ENCODE measurements at places on chromosomes 13 and 19.

DNA sequence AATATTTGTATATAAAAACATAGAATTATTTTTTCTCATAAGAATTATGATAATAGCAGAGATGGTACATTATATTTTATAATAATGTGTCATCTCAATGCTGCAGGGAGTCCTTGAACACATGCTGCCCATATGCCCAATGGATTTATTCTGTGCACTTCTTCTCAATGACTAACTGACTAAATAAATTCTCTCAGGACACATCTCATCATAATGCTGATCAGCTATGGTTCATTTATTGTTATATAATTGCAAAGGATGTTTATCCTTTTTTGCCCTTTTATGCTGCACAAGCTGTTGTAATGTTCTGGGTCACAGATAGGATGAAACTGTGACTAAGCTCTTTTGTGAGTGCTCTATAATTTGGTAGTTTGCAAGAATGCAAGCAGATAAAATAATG, 1273.3 kb upstream of the ATXN8OS start:
- no peak for DNase-seq

GRCh38 chr13:44904967-44905366, 84.3 kb downstream of the NUFIP1 start:
- DNase-seq, result no peak

DNA sequence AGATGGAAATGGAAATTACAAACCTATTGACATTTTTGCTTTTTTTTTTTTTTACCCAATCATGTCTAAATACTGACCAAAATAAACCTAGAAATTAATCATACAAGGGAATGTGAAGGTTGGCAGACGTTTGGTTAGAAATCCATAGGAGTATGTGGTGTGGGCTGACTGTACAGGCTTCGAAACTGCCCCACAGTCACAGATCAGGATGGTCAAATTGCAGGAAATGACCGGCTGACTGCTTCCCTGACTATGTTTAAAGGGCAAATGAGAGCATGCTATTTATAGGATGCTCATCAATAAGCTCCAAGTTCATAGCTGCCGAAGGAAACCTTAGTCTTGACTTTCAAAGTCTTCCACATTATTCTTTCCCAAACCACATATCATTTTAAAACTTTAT, 118.4 kb downstream of the COG6 start:
- no peak for DNase-seq

DNA sequence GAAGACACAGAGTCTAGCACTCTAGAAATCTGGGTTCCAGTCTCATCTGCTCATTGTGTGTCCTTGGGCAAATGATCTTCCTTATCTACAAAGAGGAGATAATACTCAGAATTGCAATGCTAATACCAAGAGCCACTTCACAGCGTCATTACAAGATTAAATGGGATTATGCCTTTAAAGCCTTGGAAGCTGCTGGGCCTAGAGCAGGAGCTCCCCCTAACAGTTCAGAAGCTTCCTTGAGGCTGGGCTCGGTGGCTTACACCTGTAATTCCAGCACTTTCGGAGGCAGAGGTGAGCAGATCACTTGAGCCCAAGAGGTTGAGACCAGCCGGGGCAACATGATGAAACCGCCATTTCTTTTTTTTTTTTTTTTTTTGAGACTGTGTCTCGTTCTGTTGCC, 27.6 kb downstream of the AP2S1 start:
- DNase-seq, result no peak

GRCh38 chr13:76512721-76513145, 373.5 kb downstream of the KCTD12 start:
- DNase-seq, result no peak

GRCh38 chr19:6241680-6242377, 37.9 kb downstream of the MLLT1 start:
- DNase-seq, result no peak

GRCh38 chr19:55700813-55701212, 25.8 kb downstream of the EPN1 start:
- no peak for DNase-seq

DNA sequence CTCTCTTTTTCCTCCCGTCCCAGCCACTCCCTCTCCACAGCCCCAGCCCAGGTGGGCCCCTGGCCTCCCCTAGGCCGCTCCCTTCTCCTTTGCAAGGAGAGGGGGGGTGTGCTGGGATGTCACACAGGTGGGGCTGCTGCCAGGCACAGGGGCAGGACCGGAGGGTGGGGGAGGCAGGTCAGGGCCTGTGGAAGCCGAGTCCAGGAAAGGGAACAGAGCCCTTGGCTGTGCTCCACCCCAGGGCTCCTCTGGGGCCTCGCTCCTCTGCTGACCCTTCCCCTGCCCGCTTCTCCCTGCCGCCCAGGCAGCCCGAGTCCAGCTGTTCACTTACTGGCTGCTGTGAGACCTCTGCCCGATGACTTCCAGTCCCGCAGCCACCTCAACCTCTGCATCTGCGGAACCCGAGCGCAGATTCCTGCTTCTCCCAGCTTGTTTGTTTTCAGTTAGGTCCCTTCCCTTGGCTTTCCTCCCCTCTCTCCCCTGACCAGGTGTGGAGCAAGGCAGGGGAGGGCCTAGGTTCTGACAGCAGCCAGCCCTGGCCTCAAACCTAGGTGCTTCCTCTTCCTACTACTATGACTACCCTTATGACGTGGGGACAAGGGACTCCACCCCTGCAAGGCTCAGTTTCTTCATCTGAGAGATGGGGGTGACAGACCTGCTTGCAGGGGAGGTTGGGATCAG, 850 bp upstream of the KLK11 start:
- DNase-seq, result no peak

- no peak for DNase-seq
Measured at GRCh38 chr13:75417656-75418055, 64.3 kb downstream of the TBC1D4 start.

GRCh38 chr19:6015841-6016545, 38.1 kb upstream of the RANBP3 start:
- no peak for DNase-seq

- peak; percentile 82 for DNase-seq
Measured at GRCh38 chr19:664913-665443, 2.0 kb upstream of the RNF126 start.

GRCh38 chr19:2328401-2329148, at the start of the genes LSM7 and SPPL2B:
LSM7 (minus strand) TSS chr19:2328586; CDS start chr19:2328566, 20 bp downstream.
SPPL2B (plus strand) TSS chr19:2328684; CDS start chr19:2328710, 26 bp downstream.
- peak; percentile 90 for DNase-seq

DNA sequence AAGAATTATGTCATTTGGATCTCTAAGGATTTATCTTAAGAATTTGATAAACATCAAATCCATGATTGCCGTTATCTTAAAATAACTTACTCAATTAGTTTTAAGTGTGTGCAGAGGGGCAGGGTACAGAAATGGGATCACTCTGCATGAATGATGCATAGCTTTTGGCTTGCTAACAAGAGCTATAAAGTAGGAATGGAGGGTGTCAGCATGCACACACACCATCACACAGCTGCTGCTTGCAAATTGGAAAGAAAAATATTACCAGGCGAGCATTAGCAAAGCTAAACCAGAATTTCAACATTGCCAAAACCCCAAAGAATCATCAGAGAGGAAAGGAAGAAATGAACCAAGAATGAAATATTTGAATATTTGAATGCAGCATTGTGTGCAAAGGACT, 580.6 kb downstream of the LMO7 start:
- no peak for DNase-seq

DNA sequence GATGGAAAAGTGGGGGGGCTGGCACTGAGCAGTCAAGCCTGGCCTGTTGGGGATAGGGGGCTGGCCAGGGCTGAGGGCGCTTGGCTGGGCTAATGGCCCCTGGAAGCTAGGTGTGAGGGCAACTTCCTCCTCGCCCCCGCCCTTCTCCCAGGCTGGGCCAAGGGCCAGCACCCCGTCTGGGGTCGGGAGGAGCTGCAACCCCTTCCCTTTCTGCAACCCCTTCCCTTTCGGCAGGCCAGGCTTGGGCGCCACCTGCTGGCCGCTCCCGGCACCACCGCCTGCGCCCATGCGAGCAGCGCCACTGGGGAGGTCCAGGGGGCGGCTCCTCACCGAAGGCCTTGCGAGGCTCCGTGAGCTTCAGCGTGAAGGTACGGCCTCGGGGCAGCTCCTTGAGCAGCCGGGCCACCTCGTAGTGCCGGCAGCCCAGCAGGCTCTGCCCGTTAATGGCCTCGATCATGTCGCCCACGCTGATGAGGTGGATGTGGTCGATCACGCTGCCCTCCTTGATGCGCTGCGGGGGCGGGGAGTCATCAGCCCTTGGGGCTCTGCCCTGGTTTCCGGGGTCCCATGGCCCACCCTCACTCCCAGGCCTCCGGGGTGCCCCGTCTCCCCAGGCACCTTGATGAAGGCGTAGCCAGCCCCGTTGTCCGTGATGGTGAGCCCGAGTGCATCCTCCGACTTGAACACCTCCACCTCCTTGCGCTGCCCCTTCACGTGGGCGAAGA, 5.0 kb upstream of the PTGER1 start:
- DNase-seq, result peak; percentile 52

All from stimulated activated CD4-positive, alpha-beta T cell treated with anti-CD3 and anti-CD28 coated beads, Interleukin-4, amount 100 ng/mL, for 4 hours (primary cell).